Hematopoietic multipotent progenitor cell treated with erythropoietin and hydrocortisone succinate and interleukin-3 and kit ligand, for 6 days (in vitro differentiated cells): ENCODE measurements at places on chromosomes 11 and 22.

DNA sequence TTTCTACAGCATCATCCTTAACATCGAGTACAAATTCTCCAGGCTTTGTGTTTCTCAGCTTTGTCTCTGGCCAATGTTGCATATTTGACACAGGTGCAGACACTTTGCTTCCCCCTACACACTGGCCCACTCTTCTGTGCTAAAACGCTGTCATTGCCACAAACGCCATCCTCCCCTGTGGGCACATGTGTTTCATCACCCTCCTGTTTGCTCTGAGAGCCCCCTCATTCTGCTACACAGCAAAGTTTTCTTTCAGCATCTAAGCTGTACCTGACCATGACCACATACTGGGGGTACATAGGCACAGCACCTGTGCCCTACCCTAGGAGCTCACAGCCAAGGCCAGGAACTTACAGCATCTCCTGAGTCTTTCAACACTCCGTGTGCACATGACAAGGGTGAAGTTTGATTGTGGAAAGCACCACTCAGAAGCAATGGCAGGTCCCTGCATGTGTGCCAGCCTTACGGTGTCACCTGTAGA, 7.9 kb upstream of the IGLL5 start:
- DNase-seq, result no peak

DNA sequence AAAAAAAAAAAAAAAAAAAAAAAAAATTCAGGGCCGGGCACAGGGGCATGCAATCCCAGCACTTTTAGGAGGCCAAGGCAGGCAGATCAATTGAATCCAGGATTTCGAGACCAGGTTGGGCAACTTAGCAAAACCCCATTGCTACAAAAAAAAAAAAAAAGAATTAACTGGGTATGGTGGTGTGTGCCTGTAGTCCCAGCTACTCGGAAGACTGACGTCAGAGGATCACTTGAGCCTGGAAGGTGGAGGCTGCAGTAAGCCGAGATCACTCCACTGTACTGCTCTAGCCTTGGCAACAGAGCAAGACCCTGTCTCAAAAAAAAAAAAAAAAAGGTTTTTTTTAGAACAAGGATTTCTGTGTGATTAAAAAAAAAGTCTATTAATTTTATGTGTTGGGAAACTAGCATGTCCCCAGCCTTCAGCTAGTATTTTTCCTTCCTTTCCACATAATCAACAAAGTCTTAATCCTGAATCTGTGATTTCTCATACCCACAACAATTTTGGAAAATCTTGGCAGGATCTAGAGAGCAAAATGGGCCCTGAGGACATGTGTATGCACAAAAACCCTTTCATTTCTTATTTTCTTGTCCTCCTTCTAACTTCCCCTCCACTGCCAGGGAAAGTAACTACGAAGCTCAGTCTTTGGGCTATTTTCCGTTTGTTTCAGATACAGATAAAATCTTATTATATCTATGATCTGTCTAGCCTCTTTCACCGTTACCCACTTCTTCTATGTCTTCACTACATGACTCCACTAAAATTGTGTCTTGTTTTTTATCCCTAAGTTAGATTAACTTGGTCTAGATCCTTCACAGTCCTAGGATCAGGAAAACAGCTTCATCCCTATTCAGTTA, 5.7 kb upstream of the AMBRA1 start:
- DNase-seq, result peak; percentile 63

DNA sequence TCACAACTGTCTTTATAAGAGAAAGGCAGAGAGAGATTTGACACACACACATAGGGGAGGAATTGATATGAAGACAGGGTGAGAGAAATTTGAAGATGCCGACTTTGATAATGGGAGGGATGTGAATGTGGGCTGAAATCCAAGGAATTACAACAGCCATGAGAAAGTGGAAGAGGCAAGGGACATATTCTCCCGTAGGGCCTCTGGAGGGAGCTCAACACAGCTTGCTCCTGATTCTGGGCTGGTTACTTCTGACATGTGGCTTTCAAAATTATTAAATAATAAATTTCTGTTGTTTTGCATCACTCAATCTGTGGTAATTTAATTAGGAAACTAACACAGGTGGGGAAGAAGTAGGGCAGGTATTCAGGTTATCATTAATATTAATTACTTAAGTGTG, 282.9 kb downstream of the LUZP2 start:
- DNase-seq, result no peak

DNA sequence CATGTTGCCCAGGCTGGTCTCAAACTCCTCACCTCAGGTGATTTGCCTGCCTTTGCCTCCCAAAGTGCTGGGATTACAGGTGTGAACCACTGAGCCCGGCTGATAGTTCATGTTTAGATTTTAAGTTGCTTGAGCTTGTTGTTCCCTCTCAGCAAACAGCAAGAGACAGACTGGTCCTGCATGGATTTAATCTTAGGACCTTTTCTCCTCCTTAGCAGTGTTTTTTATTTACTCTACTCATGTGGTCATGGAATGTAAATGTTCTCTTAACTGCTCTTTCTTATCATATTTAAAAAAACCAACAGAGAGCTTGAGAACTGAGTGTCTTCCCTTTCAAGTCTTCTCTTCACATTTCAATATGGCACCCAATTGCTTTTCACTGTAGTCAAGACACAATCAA, 22.7 kb upstream of the PRDM10 start:
- DNase-seq, result no peak

GRCh38 chr11:110757066-110757465, 44.8 kb upstream of the ARHGAP20 start:
- no peak for DNase-seq

- DNase-seq, result no peak
Measured at GRCh38 chr11:69731110-69731509, 27.3 kb upstream of the FGF19 start.

- no peak for DNase-seq
Measured at GRCh38 chr22:30574997-30575671, 669 bp upstream of the GAL3ST1 start.

DNA sequence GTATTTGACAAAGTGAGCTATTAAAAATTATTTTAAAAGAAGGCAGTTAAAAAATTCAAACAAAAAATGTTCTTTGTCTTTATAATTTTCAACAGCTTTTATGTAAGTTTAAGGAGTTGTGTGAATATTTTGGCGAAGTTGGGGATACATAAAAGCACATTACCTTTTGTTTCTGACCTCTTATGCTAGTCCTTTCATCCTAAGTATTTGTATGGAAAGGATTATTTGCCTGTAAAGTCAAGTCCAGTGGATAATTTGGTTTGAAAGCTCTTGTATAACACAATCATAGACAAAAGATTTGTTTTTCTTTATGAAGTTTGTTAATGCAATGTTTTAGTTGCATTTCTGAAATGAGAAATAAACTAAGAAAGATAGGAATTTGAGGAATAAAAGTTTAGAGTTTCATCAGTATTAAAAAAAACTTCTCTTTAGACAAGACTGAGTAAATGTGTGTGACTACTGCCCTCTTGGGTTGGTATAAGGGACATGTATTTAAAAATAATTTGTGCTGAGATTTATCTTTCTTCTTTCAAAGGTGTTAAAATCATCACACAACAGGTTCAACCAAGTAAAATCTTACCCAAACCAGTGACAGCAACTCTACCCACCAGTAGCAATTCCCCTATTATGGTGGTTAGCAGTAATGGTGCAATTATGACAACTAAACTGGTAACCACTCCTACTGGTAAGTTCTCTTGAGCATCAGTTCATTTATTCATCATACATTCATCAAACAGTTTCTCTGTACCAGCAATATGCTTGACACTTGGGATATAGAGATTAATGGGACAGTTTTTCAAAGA, 68.2 kb downstream of the EMSY start:
- DNase-seq, result peak; percentile 49

DNA sequence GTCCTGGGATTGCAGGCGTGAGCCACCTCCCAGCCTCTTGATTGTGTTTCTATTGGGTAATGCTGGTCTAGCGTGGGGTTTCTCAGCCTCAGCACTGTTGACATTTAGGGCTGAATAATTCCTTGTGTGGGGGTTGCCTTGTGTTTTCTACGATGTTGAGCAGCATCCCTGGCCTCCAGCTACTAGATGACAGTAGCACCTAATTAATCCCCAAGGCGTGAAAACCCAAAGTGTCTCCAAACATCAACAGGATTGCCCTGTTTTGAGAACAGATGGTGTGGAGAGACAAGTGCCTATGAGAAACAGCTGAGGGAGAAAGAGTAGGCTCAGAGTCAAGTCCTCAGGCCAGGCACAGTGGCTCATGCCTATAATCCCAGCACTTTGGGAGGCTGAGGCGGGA, 67.2 kb downstream of the SGSM1 start:
- DNase-seq, result no peak

GRCh38 chr11:12824281-12825041, 150.2 kb downstream of the TEAD1 start:
- no peak for DNase-seq

DNA sequence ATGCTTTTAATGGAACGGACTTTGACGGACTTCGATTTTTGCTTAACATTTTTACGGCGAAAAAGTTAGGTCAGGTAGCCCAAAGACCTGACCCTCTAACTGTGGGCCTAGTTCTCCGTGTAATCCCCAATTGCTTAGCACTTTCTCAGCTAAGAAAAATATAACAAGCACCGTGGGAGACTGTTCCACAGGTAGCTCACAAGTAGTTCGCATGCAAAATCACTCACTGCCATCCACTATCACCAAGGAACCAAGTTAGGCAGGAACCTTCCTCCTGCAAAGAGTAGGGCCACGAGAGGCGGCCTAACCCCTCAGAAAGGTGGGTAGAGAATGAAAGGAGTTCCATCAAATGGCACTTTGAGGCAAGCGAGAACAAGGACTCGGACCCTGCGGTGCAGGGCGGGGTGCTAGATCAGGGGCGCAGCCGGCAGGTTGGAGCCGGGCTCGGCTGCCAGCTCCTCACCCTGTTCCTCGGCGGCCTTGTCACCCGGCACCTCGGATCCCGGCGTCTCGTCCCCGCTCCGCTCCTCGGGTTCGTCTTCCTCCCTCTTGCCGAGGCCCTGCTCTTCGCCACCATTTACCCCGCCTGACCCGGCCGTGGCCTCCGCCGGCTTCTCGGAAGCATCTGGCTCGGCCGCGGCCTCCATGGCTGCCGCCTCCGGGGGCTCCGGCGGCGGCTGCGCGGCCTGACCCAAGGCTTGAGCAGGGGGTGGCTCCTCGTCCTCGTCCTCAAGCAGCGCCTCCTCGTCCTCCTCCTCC, 922 bp downstream of the HNRNPUL2 start:
- peak; percentile 40 for DNase-seq

- no peak for DNase-seq
Measured at GRCh38 chr11:128400382-128401203, 186.8 kb downstream of the ETS1 start.

- no peak for DNase-seq
Measured at GRCh38 chr11:13174090-13174489, 103.5 kb upstream of the BMAL1 start.

DNA sequence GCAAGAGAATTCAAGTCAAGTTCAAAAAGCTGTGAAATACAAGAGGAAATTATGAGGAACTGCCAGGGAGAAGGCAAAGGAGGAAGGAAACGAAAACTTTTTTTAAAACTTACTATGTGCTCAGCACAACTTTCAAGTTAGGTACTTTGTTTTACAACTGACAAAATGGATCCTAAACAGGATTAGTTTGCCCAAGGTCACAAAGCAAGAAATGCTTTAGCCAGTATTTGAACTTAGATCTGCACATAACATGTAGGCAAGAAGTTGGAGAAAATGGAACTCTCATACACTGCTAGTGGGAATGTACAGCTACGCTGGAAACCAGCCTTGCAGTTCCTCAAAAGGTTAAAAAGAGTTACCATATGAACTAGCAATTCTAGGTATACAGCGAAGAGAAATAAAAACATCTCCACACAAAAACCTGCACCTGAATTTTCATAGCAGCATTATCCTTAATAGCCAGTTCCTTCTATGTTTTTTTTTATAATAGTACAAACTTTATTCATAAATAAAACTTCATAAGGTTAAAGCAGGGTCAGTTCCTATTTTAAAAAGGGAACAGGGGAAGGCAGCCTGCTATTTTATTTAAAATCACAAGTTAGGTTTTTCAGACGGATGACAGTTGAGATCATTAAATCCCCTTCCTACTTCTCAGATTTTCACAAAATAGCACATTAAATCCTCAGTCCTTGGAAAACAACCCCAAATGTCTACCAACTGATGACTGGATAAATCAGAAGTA, 19.2 kb downstream of the DDX6 start:
- DNase-seq, result no peak

DNA sequence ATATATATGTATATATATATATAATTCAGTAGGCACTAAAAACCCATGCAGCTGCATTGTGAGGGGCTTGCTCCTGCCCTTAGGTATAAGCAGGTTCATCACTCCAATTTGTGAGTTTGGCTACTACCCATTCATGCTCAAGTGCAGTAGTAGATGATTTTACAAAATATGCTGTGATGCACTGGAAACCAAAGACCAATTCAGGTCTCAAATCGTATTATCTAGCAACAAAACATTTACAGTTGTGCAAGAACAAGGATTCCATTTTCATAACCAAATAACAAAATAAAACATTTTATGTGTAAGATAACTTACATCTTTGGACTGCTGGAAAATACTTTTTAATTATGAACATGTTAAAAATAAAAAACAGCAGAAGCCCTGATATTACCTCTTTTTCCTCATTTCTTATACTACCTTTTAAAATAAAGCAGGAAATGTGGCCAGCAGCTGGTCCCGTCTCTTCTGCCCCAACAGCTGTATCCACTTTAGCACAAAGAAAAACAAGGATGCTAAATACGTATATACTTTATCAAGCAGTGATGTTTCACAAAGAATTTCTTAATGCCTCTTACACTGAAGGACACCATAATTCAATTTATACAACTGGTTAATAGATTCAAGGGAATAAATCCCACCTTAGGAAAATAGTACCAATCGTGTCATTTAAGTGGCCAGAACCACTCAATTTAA, 2.8 kb downstream of the CREBZF start:
- DNase-seq, result no peak

- DNase-seq, result no peak
Measured at GRCh38 chr11:119699227-119699626, 29.8 kb downstream of the NECTIN1 start.

DNA sequence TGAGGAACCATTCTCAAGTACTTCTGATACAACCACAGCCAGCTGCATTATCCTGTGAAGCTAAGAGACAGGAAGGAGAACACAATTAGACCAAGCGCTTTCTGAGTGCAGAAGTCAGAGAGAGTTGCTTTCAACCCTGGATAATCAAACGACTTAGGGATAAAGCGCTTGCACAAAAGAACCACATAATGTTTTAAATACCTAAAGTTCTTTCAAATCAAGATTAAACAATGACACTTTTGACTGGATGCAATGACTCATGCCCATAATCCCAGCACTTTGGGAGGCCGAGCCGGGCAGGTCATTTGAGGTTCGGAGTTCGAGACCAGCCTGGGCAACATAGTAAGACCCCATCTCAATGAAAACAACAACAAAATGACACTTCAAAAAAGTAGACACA, 145.1 kb downstream of the SWAP70 start:
- no peak for DNase-seq

DNA sequence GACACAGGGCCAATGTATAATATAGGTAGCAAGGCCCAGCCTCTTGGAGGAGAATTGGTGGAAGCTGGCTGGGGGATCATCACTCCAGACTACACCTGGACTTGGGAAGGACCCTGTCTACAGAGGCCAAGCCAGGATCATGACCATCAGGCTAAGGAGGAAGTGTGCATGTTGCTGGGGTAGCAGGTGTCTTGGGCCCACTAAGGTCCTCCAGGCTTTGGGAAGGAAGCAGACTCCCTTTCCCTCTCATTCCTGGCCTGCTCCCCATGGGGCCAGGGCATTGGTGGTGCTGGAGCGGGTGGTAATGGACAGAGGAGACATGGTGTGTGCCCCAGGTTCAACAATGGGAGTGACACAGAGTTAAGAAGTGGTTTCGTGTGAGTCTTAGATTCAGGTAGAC, 16.0 kb upstream of the TUB start:
- no peak for DNase-seq

GRCh38 chr11:111797145-111797581, 31.0 kb upstream of the PPP2R1B start:
- peak; percentile 75 for DNase-seq

GRCh38 chr11:1139441-1140083, 18.2 kb upstream of the MUC5AC start:
- no peak for DNase-seq
